Cardiac muscle cell (in vitro differentiated cells and primary cell): ENCODE measurements at places on chromosomes 13 and 19. TPM values are rescaled to one million over a fixed set of nuclear protein-coding genes. Genes with fewer than 3 reads are reported as not detected.

DNA sequence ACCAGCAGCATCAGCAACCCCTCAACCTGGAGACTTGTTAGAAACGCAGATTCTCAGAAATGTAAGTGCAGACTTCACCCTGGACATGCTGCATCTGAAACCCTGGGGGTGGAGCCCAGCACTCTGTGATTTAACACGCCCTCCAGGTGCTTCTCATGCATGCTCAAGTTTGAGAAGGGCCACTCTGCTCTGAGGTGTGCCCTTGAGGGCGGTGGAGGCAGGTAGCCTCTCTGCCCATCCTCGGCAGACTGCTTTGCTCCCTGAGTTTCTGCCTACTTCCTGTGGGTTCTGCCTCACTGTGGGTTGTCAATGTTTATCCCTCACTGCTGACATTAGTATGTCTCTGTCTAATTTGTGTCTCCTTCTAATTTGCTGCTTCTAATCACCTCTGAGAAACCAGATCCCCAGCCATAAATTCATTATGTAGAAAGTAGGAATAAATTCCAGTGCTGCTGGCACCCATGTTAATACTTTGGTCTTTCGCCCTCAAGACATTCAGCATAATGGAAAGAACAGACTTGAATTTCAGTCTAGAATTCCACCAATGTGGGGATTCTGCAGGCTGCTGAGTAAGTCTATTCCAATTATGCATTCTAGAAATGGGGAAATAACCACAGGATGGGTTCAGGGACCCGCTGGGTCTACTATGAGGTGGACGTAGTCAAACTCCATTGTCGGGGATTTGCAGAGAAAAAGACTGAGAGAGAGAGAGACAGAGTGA is 51.3 kb upstream of the CYSLTR2 start:
- no peak overlapping the region for H3K27ac ChIP-seq
- H3K27me3 ChIP-seq, result no peaks in the 10 kb centered on the region
- no peaks in the 10 kb centered on the region for H3K36me3 ChIP-seq
- no peaks in the 10 kb centered on the region for H3K4me1 ChIP-seq

GRCh38 chr19:18588611-18589379 is at the start of gene REX1BD:
TSS of gene REX1BD (plus strand) at chr19:18588798. CDS start at chr19:18588802, 4 bp downstream.
- peaks cover 3% of the 10 kb centered on the region for H3K27me3 ChIP-seq
- H3K36me3 ChIP-seq, result no peaks in the 10 kb centered on the region
- peak; percentile 88 for DNase-seq
- no peaks in the 10 kb centered on the region for H3K4me1 ChIP-seq

DNA sequence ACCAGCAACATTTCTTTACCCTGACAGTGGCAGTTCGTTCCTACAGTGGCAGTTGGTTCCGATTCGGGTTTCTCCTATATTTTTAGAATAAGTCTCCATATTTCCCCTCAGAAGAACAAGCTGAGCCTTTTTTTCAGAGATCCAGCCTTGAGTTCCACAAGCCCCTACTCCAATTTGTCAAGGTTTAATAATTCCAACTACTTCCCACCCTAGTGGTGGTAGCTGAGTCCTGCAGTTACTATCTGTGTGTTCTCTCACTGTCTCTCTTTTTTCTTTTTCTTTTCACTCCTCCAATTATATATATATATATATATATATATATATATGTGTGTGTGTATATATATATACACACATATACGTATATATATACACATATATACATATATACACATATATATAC is 1347.3 kb downstream of the PCDH9 start:
- H3K4me1 ChIP-seq, result no peaks in the 10 kb centered on the region
- H3K4me3 ChIP-seq, result no peak overlapping the region
- no peak overlapping the region for H3K27ac ChIP-seq
- no peaks in the 10 kb centered on the region for H3K36me3 ChIP-seq
- H3K27me3 ChIP-seq, result no peaks in the 10 kb centered on the region
- DNase-seq, result no peak

- no peak for DNase-seq
- H3K36me3 ChIP-seq, result peaks cover 8% of the 10 kb centered on the region
- peak overlapping the region; percentile 49 for H3K27ac ChIP-seq
- H3K4me1 ChIP-seq, result peaks cover 1% of the 10 kb centered on the region
- no peak overlapping the region for H3K4me3 ChIP-seq
These were observed 21.8 kb downstream of the DCAF15 start for GRCh38 chr19:13974073-13974472.

GRCh38 chr19:13240312-13241022 is 90.3 kb downstream of the IER2 start:
- no peaks in the 10 kb centered on the region for H3K27me3 ChIP-seq
- H3K4me3 ChIP-seq, result no peak overlapping the region
- H3K27ac ChIP-seq, result no peak overlapping the region

- no peaks in the 10 kb centered on the region for H3K27me3 ChIP-seq
- no peaks in the 10 kb centered on the region for H3K4me1 ChIP-seq
- H3K4me3 ChIP-seq, result no peak overlapping the region
- no peaks in the 10 kb centered on the region for H3K36me3 ChIP-seq
- H3K27ac ChIP-seq, result no peak overlapping the region
- DNase-seq, result peak; percentile 12
These were observed 28.5 kb upstream of the PSPC1 start for GRCh38 chr13:19810996-19811881.

DNA sequence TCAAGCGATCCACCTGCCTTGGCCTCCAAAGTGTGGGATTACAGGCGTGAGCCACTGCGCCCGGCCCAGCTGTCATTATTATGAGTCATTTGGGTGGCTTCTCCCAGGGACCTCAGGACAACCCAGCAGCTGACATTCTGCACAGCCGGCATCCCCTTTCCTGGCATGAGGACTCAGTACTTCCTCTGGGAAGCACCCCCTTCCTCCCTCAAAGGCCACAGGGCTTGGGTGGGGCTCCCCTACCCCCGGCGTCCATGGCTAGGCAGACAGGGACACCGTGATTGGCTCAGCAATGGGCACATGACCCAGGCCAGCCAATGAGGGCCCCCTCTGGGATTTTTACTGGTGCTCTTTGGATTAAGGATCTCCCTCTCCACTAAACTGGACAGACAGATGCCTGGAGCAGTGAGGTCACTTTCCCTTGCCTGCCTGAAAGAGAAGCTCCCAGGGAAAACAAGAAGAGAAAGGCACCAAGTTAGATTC is 6.0 kb downstream of the KANK2 start:
- no peaks in the 10 kb centered on the region for H3K27me3 ChIP-seq
- no peak overlapping the region for H3K27ac ChIP-seq
- no peak overlapping the region for H3K4me3 ChIP-seq
- peaks cover 3% of the 10 kb centered on the region for H3K36me3 ChIP-seq
- peak; percentile 62 for DNase-seq

OR7C1 gene
- total RNA-seq, result not detected in 2 replicates

ZNF506 gene
- 49.9 and 55.0 TPM in 2 replicates for total RNA-seq

KIR3DL1 gene
- total RNA-seq, result not detected in 2 replicates
